ENCODE measurements at places on chromosomes 12 and 14. TPM values are rescaled to one million over a fixed set of nuclear protein-coding genes. Genes with fewer than 3 reads are reported as not detected.

TMPRSS12 gene
- total RNA-seq, result not detected

KRT6C gene
- not detected for total RNA-seq

RNASE13 gene
- total RNA-seq, result not detected

LRP1-AS gene
- not detected for total RNA-seq

SERPINA1 gene
- total RNA-seq, result 197 TPM

PCED1B gene
- total RNA-seq, result 3.3 TPM

IL31 gene
- not detected for total RNA-seq

SERPINA3 gene
- 16.9 TPM for total RNA-seq

STON2 gene
- 24.1 TPM for total RNA-seq

TAC3 gene
- 2.8 TPM for total RNA-seq

LRRC43 gene
- total RNA-seq, result 0.59 TPM

MYO1H gene
- total RNA-seq, result 0.31 TPM

NTF3 gene
- 0.40 TPM for total RNA-seq

GLI1 gene
- 1.8 TPM for total RNA-seq

PLEKHA5 gene
- total RNA-seq, result 33.1 TPM

KRT73 gene
- not detected for total RNA-seq

GNS gene
- total RNA-seq, result 59.6 TPM

DDX24 gene
- total RNA-seq, result 106 TPM

EGLN3 gene
- total RNA-seq, result 29.5 TPM

NEUROD4 gene
- not detected for total RNA-seq

USP15 gene
- total RNA-seq, result 55.3 TPM

FOXG1 gene
- not detected for total RNA-seq

CHD8 gene
- 59.0 TPM for total RNA-seq

POLR3B gene
- total RNA-seq, result 8.9 TPM

PAX9 gene
- total RNA-seq, result 0.24 TPM

SLCO1C1 gene
- total RNA-seq, result 1.1 TPM

SERPINA10 gene
- total RNA-seq, result 0.18 TPM

DACT1 gene
- total RNA-seq, result 1.3 TPM

RPGRIP1 gene
- not detected for total RNA-seq

C12orf57 gene
- total RNA-seq, result 168 TPM

ASIC1 gene
- total RNA-seq, result 1.9 TPM

SLC25A47 gene
- 0.28 TPM for total RNA-seq

FAM90A1 gene
- 0.11 TPM for total RNA-seq

RAD52 gene
- total RNA-seq, result 20.9 TPM

RNASE3 gene
- total RNA-seq, result not detected

TXNDC16 gene
- total RNA-seq, result 8.0 TPM

ADGRD1 gene
- total RNA-seq, result 5.8 TPM

PPP4R4 gene
- 0.28 TPM for total RNA-seq

CMTM5 gene
- not detected for total RNA-seq

GZMB gene
- total RNA-seq, result 4.2 TPM

POTEG gene
- not detected for total RNA-seq

GPR84 gene
- total RNA-seq, result 0.50 TPM

TRPV4 gene
- total RNA-seq, result 0.09 TPM

A2ML1 gene
- not detected for total RNA-seq

RTL1 gene
- not detected for total RNA-seq

ANKRD33 gene
- total RNA-seq, result not detected
